AG09319 (cell line): ENCODE measurements at places on chromosomes 2 and 18.

DNA sequence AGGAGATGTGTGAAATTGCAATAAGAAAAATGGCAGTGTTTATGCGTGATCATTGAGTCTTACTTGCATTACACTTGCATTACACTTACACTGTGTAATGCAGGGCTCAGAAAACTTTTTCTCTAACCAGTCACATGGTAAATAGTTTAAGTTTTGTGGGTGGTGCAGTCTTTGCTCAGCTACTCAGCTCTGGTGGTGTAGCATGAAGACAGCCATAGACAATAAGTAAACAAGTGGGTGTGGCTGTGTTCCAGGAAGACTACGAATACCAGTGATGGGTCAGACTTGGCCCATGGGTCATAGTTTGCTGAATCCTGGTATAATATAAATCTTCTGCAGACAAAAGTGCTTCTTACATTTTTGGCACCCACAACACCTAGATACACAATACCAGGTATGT lies 115.6 kb upstream of the CYP1B1 start:
- DNase-seq, result no peak

DNA sequence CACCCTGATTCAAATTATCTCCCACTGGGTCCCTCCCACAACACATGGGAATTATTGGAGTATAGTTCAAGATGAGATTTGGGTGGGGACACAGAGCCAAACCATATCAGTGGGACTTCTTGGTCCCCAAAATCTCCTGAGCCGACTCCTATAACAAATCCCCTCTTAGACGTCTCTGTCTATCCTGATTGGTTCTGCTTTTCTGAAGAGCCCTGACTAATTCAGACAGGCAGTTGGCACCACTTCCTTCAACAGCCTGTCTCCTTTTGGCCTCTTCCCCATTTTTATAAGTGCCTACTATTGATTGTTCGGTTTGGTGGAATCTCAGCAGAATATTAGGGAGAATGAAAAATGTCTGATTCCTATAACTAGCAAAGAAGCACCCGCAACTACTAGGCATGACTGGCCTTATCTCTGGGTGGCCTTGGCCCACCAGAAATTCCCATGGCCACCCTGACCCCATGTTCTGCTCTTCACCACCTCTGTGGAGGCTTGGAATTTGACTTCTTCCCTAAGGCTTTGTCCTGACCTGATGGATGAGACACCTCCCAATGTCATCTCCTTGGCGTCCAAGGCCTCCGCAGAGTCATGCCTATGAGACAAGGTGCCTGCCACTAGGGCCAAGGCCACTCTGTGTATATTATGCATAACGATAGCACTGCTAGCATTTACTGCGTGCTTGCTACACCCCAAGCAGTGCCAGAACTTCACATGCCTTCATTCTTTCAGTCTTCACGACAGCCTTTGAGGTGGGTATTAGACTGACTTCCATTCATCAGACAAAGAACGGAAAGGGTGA lies 218.9 kb upstream of the COPS8 start:
- no peak for DNase-seq

DNA sequence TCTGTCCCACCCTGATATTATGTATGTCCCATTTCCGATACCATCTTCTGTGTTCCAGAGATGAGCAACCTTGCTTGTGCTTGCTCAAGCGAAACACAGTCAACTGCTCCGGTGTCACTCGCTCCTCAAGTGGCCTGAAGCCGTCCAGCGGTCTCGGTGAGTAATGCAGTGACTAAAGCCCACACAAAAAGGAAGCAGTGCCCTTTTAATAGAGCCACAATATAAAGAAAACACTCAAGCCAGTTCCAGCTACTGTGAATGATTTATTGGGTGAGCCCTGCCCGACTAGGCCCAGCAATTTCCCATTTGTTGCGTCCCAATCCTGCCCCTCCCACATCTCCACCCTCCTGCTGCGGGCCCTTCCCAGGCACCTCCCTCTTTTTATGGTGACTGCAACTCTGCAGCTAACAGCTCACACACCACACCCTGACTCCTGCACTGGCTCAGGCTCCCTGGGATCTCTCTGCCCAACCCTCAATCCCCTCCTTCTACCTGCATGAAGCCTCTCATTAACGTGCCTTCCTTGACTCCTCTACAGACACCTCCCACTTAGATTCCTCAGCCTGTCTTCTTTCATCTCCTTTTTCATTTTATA lies 44.2 kb upstream of the DSC1 start:
- no peak for DNase-seq

DNA sequence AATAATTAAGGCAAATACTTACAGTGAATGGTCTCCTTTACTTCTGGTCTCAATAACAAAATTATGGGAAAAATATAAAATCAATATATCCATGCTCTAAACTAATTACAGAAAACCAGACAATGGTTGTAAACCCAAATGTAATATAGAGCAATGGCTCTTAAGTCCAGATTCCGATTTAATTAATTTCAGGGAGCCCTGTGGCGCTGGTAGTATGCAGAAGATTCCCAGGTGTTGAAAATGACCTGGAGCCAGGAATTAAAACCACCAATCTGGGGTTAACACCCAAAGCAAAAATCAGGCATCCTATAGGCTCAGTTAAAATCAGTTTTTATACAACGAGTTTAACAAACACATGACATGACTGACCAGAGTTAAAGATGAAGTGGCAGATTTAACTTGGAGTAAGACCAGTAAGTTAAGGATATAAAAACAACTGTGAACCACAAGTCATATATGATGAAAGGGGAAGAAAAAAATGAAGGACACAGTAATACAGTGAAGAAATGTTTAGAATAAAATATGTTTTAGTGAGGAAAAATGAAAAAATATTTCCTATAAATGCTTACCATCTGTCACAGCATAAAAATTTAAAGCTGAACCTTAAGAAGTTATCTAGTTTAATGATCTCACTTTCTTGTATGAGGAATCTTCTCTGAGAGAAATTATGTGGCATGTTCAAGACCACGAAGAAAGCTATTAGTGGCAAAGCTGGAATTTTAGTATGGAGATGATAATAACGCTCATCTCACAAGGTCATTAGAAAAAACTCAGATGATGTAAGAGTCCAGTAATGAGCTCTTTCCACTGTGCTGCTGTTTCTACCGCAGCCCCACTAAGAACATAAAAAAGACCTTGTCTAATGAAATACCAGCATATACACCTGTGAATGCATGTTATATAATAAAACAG lies 45.8 kb upstream of the FLACC1 start:
- DNase-seq, result no peak

DNA sequence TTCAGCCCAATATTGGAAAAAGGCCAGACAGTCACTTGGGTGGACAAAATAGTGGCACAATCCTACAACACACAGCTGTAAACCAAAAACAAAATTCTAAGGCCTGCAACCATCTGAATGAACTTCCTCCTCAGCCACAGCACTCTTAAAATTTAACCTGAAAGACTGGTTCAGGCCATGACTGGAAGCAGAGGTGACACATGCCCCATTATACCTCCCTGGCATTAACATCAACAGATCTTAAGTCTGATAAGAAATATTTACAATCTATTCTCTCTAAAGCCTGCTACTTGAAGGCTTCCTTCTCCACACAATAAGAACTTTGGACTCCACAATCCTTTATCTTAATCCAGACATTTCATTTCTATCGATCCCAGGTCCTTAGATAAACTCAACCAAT lies 192.4 kb upstream of the LRP1B start:
- DNase-seq, result no peak

DNA sequence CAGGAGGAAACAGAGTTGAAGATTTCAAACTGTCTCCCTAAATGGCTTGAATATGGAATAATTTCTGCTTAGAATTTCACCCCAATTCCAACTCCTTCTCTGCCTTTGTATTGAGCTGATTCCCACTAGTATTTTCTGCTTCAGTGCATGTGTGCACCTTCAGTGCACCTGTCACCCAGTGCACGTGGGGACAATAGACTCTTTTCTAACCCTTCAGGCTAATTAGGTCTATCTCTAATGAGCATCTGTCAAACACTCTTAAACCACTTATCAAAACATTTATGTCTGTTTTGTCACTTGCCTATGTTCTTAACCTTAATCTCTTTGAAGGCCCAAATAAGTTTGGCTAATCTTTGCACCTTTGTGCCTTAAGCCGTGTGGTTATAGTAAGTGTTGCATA lies 232.0 kb upstream of the NETO1 start:
- DNase-seq, result no peak

DNA sequence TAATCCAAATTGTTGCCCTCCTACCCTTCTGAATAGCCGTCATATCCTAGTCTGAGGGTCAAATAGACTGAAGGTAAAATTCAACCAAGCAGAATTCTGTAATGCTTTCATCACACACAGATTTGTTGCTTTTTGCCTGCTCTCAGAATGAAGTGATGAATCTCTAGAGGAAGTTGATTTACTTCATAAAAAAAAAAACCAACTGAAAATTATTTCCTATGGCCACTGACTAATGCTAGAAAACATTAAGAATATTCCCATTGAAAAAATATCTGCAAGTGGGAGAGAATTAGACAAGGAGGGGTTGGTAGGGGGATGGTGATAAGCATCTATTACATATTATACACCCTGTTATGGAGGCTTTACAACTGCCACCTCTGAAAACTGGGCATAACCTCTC lies 2.3 kb upstream of the IL1RL2 start:
- no peak for DNase-seq

DNA sequence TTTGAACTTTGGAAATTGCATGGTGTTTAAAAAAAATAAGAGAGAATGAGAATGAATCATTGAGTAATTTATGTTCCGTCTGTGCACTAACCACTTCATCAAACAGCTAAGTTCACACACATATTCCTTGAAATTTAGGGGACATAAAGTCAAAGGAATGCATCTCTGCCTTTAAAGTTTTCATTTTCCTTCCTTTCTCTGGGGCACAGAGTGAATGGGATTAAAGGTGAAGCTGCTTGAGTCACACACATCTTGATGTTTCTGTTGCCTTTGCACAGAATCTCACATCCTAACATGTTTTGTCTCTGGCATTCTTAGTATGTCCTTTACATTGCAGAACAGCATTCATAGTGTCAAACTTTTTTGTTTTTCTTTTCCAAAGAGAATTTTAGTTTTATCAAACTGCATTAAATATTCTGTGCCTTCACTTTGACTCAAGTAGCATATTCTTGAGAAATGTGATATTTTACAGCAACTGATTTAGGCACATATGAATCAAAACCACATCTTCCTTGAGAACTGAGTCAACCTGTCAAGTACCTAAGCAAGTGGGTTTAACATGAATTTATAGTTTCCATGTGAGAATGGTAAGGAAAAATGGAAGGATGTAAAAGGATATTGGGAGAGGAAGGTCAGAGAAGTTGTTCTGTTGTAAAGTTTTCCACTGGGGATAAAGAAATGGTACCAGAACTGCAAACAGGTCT lies 169.1 kb upstream of the THUMPD2 start:
- no peak for DNase-seq

DNA sequence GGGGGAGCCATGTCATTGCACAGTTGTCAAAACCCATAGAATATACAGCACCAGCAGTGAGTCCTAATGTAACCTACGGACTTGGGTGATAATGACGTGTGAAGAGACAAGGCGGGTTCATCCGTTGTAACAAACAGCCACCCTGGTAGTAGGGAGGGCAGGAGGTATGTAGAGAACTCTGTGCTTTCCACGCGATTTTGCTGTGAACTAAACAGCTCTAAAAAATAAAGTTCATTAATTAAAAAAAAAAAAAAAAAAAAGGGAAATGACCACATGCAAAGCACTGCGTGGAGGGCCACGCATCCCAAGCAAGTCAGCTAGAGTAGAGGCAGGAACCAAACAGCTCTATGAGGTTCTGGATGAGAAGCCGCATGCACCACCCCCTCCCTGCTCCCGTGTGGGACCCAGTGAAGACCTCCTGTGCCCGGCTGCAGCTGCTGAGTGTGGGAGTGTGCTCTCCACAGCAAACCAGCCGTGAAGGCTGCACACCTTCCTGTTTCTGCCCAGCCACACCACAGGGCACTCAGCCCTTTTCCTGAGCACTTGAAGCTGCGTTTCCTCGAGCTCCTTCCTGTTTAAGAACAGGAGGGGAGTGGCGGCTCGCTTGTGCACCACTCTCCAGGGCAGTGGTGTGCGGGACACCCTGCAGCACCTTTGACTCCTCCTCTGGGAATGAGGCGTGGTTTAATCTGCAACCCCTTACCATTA lies 65.6 kb downstream of the ODC1 start:
- DNase-seq, result no peak

GRCh38 chr2:41621563-41621962 lies 426.3 kb upstream of the PKDCC start:
- no peak for DNase-seq

DNA sequence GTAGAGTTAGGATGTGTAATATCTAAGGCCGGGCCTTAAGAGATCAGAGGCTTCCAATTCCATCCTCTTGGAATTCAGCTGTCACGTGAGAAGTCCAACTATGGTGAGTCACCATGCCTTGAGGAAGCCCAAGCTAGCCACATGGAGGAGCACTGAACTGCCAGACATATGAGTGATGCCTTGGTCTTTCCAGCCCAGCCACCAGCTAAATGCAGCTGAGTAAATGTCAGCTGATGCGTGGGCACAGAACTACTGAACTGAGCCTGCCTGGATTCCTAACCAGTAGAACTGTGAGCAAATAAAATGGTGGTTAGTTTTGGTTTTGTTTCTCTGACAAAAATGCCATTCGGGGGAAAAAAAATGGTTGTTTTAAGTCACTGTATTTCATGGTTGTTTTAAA lies 153.7 kb upstream of the SERTAD2 start:
- peak; percentile 87 for DNase-seq

DNA sequence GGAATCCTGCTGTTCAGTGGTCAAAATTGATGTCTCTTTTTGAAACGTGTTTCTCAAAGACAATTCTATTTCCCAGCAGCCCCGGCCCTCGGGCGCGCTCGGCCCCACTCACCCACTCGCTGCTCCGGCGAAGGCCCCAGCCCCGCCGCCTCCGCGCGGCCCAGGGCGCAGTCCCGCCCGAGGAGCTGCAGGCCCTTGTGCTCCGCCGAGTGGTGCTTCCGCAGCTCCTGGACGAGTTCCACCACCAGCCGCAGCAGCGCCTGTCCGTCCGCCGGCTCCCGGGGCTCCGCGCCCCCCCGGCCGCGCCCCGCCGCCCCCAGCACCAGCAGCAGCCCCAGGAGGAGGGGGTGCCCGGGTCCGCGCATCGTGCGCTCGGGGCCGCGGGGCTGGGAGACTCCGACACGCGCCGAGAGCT lies 413 bp downstream of the ALKAL2 start:
- DNase-seq, result no peak

GRCh38 chr18:79640064-79640672 lies 39.4 kb upstream of the CTDP1 start:
- DNase-seq, result no peak

- no peak for DNase-seq
Observed at GRCh38 chr2:208363485-208363884, 43.1 kb upstream of the PTH2R start.

DNA sequence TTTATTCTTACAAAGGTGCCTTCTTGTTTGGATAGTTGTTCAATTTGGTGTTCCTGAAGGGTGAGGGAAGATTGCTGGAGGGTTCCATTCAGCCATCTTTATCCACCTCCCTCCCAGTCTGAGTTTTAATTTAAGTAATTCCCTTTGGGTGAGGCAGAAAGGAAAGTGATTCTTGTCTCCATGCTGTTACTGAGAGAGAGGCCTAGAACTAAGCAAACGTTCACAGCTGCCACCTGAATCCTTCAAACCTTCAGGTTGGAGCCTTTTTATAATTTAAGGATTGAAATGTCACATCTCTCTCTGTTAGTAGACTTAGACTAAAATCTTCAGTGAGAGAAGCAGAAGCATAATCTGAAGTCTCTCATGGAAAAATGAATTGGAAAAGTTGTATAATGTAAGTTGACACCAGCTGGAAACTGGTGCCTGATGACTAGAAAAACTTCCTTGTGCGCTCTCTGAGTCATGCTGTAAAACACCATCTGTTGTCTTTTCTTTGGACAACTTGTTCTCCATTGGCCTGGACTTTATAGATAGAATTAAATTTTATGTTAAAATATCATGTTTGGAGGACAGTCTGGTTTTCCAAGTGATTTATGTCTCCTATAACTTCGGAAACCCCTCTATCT lies 14.6 kb downstream of the STRADB start:
- DNase-seq, result peak; percentile 46
